ENCODE measurements at places on chromosomes 4 and X.

- DNase-seq: no peak
These were observed 4.0 kb downstream of the TIMP1 start for GRCh38 chrX:47586043-47586787.

DNA sequence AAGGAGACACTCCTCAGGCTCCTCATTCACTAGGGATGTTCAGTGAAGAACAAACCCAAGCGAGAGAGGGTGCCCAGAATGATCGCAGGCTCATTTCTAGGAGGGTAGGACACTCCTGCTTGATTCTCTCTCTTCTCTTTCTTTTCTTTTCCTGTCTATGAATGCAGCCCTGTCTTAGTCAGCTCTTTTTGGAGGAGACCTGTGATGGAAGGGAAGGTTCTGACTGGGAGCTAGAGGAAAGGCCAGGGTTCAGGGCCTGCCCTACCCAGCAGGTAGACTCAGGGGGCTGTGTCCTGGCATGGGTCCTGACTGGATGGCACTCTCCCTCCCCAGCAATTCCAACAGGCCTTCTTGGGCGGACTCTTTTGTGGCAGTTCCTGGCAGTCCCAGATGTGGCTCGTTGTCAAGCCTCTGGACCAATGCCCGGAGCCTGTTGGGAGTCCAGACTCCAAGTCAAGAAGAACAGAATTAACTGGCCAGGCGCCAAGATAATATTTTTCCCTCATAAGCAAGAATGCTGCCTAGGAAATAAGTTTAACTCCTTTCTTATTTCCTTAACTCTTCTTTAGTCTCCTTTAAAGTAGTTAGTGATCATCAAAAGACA, 139.4 kb upstream of the SCML1 start:
- no peak for DNase-seq

DNA sequence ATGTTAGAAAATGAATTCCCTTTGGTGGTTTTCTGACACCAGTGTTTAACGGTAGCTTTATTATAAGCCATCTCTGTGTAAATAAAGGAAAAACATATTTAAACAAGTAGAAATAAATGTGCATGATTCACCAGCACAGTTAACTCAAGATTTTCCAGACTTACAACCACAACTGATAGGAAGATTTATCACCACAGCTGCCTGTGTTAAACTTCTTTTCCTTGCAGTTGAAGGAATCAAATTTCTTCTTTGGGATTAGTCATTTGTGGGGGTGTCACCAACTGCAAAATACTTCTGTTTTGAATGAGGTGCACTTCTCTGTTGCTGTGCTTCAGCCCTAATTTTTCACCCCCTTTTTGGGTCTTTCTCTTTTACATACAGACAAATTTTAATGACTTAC, 128.1 kb upstream of the STK26 start:
- DNase-seq: no peak

DNA sequence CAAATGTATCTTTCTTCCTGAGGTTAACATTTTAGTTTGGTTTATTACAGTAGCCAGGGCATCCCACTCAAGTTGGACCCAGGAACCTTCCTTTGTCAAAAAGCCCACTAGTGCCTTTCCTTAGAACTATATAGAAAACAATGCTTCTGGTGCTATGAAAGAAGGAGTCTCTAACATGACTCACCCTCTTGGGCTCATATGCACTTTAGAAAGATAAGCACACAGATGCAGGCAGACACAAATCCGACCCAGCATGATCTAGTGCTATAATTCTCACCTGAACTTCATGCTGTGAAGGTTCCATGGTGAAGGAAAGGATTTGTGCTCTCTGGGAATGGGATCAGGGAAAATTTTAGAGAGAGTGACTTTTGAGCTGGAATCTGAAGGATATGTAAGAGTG, 289.4 kb downstream of the ANKRD50 start:
- DNase-seq: no peak

DNA sequence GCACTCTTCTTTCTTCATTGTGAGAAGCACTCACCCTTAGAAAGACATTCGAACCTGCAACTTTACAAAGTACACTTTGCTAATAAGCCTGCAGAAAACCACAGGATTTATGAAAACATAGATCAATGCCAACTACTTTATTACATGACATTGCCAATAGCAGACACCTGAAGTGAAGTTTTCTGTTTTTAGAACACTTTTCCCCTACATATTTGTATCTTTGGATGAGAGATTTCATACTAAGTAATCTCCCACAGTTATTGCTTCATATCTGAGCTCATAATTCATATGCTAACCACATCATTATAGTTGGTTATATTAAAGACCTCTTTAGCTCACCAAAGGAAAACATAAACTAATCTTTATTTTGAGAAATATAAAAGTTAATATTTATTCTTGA, 276.5 kb upstream of the CTSO start:
- DNase-seq: no peak

DNA sequence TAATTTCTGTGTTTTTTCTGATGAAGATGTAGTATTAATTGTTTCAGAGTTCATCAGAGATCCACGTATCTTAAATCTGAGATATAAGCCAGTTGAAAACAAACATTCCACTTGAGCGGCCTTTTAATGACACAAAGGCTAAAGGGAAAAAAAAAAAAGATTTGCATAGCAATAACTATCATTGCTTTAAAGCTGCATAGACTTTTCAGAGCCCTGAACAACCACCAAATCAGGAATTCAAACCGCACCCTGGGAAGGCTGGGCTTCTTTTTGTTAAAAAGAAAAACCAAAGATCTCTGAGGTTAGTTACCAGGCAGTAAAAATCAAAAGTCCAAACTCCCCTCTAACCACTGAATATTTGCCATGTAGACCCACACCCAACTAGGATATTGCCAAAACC, 206.0 kb downstream of the HHIP start:
- DNase-seq: no peak

- DNase-seq: no peak
These were observed 60.9 kb upstream of the SMAD1 start for GRCh38 chr4:145420595-145421214.

DNA sequence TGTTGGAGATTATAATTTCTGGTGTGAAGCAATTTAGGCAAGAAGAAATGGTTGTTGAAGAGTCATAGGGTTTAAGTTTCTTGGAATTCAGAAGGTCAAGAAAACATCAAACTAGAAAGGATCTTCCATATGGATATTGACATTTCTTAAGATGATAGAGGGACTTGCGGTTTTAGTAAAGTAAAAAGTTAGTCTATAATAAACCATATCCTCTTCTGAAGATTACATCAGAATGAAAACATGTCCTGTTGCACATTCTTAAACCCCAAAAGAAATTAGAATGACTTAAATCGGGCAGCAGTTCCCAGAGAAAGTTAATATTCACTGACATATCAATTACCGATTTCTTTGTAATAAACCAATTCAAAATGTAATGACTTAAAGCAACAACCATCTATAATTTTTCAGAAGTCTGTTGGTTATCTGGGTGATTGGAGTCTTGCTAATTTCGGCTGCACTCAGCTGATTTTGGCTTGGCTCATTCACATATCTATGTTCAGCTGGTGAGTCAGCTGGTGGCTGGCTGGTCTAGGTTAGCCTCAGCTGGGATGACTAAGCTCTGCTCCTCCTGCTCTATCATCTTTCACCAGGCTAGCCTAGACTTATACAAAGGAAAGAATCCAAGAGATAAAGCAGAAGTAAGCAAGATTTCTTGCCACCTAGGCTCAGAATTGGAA, 24.4 kb upstream of the DYNLT3 start:
- DNase-seq: no peak

- no peak for DNase-seq
These were observed 48.7 kb upstream of the SRD5A3 start for GRCh38 chr4:55297346-55297745.

DNA sequence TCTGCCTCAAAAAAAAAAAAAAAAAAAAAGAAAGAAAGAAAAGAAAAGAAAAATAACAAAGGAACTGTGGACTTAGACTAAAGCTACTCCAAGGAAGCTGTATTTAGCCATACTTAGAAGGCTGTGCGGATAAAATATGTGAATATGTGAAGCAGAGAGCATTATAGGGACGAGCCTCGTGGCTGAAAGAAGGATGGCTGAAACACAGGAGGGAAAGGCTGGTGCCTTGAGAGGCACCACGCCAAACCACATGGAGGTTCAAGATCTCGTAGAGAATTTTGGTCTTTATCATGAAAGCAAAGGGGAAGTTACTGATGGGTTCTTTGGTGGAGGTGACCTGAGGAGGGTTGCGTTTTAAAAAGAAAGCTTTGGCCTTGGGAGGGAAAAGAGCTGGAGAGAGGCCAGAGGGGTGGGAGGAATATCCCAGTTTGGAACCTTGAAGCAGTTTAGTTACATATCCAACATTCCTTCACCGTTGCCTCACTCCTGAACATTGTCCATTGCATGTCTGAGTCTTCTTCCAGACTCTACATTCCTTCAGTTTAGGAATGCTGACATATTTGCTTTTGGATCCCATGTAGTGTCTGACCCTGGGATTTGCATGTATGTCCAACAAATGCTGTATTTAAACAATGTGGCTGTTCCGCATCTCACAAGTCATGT, 82.5 kb downstream of the CPE start:
- no peak for DNase-seq

DNA sequence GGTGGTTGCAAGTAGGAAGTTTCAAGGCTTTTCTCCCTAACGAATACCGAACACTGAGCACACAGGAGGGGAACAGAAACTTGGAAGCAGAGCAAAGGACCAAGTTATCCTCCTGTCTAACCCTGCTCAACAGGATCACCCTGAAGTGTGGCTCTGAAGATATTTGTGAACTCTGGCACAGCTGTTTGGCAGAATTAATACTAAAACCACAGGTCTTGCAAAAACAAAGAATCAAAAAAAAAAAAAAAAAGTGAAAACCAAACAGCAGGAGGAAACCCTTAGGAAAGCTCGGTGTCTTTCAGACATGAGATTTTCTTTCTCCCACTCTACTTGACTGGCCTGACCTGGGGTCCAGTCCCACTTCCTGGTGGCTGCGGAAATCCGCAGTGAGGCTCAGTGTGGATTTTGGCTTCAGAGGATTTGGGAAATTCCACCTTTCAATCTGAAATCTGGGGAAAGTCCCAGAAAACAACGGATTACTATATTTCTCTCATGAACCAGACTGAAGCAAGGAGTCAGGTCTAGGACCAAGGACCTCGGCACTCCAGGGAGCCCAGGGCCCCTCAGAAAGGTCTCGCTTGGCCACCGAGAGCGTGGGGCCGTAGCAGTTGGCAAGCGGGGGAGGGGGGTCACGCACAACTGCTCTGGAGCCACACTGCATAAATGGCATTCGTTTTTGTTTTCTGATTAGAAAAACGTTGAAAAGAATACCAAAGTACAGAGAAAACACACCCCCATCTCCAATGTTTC, 867 bp downstream of the TIFA start:
- peak; percentile 54 for DNase-seq

Measured in CD4-positive, alpha-beta T cell treated with Interleukin-21 for 1 hour (primary cell).